ENCODE measurements at places on chromosomes 2 and 18.

- no peak for DNase-seq
Observed at GRCh38 chr2:240481720-240482119, 46.3 kb downstream of the GPC1 start.

DNA sequence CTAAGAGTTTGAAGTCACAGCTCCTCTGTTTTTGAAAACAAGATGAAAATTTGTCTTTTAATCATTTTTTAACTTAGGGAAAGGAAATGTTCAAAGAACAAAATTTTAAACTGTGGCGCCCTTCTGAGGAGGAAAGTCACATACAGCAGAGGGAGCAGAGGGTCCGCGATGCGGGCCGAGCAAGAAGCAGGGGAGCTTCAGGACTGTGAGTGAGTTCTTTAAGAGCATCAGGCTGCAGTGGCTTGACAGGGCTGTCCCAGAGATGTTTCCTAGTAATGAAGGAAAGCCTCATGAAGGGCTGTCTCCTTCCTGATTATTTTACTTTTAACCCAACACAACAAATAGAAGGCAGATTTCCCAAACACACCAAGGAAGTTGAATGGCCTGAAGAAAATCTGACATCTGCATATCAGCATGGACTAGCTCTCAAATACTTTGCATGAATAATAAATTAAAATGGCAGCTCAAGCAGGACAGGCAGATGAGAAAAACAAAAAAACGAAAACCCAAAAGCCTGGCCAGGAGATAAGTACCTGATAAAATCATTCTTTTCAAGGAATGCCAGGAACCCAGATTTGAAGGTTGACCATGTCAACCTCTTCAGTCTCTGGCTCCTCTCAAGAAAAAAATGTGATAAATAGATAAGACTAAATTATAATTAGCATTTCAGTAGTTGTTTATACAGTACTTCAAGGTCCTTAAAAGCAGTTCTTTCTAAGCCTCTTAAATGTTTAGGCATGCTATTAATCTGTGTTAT, 60.8 kb downstream of the SLC40A1 start:
- DNase-seq = peak; percentile 37

- peak; percentile 75 for DNase-seq
Observed at GRCh38 chr2:3128786-3129185, 248.8 kb downstream of the EIPR1 start.

GRCh38 chr2:118763797-118764196, 83.7 kb downstream of the EN1 start:
- peak; percentile 71 for DNase-seq

- no peak for DNase-seq
Observed at GRCh38 chr2:240234503-240234951, 94.1 kb upstream of the OTOS start.

DNA sequence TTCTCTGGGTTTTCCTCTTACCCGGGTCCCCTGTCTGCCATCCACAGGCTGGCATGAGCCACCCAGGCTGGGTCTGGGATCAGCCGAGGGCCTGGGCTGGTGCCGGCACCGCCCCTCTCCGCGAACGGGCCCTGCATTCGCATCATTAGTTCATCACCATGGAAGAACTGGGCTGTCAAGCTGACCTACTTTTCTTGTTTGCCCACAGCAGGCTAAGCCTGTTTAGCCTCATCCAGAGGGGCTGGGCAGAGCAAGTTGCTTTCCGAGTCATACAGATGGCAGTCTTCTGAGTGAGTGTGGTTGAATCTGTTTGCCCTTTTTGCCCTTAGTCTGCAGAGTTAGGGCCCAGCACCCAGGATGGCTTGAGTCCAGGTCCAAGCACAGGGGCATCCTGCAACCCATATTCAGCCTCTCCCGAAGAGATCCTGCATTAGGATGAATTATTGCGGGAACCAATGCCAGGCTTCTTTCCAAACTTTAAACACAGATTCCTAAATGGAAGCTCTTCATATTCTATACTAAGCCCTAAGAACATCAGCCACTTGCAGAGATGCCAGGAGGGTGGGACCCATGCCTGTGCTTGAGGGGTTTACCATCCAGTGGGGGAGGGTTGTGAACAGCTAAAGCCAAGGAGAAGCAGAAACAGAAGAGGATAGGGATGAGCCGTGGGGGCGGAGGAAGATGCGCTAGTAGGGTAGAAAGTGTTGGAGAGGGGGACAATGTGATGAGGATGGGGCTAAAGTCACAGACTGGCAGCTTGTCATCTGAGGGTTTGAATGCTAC, 68.0 kb downstream of the NPAS2 start:
- DNase-seq = no peak

Data from NCI-H82 (cell line).